Fibroblast of lung (primary cell): ENCODE measurements at places on chromosomes 3 and 15.

- no peak for DNase-seq
- no peak overlapping the region for H3K27ac ChIP-seq
- H3K27me3 ChIP-seq: no peaks in the 10 kb centered on the region
- no peaks in the 10 kb centered on the region for H3K4me1 ChIP-seq
These were observed 389.4 kb downstream of the DIPK2A start for GRCh38 chr3:144361002-144361401.

GRCh38 chr3:45665101-45665572, 24.1 kb upstream of the SACM1L start:
- DNase-seq: peak; percentile 43
- H3K27me3 ChIP-seq: no peaks in the 10 kb centered on the region
- no peak overlapping the region for H3K4me3 ChIP-seq

DNA sequence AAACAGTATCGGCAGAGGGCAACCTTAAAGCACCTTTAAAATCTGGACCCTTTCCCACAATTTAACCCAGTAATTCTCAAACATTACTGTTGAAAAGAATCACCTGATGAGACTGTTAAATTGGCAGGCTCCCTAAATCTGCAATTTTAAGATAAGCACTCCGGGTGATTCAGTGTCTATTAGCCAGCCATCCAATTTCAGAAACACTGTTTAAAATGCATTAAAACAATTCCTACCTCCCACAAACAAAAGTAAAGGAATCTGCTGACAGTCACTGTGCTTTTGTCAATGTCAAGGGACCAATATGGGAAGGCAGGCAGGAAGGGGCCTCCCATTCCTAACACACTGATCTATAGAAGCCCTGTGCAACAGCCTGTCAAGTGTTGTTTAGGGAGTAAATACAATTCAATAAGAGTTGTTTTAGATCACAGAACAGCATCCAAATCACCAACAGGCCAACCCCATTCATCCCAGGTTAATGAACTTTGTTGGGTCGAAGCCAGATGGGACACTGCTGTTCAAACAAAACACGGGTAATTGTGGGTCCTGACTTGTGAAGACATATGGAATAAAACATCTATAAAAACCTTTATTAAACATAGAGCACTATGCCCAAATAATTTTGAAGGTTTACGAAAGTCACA, 21.4 kb downstream of the SIAH2 start:
- DNase-seq: no peak
- H3K27me3 ChIP-seq: no peaks in the 10 kb centered on the region
- peaks cover 2% of the 10 kb centered on the region for H3K36me3 ChIP-seq
- H3K4me3 ChIP-seq: no peak overlapping the region

GRCh38 chr15:66641485-66642315, 60.3 kb upstream of the SMAD6 start:
- H3K27me3 ChIP-seq: no peaks in the 10 kb centered on the region
- H3K4me3 ChIP-seq: no peak overlapping the region
- H3K36me3 ChIP-seq: no peaks in the 10 kb centered on the region

DNA sequence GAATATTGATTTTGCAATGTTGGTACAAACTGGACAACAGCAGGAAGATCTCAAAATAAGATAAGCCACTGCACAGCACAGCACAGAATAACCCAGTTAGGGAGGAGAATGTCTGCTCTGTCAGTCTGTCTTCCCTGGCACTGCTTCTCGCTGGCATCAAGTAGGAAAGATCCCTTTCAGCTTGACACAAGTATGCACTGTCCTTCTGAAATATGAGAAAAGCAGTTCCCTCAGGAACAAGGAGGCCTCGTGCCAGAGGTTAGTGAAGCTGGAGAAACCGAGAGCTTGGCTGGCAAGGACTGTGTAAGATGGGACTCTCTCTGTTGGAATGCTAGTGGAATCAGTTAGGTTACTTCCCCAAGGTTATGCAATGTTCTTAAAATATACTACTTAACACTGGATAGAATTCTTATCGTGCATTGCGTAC, 59.1 kb downstream of the FMN1 start:
- H3K36me3 ChIP-seq: no peaks in the 10 kb centered on the region
- peaks cover 14% of the 10 kb centered on the region for H3K4me1 ChIP-seq
- no peaks in the 10 kb centered on the region for H3K27me3 ChIP-seq
- H3K27ac ChIP-seq: no peak overlapping the region
- peak; percentile 32 for DNase-seq
